ENCODE measurements at places on chromosomes 16 and 17.
A peak's percentile ranks its signal among the peaks of the same experiment; 100 is the strongest.

DNA sequence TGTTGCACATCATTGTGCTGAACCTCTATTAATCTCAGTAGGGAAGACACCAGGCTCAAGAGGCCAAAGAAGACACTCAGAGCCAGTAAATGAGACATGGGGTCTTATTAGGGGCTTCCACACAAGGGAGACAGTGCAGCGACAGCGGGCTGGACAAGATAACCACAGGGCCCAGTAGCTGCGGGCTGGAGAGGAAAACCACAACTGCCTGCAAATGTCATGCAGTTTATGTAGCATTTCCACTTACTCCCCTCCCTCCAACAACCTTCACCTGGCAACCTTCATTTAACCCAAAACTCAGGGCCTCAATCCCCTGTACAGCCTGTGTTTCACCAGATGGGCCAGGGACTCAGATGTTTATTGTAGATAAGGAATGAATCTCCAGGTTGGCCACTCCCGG, 185.6 kb downstream of the UTP18 start:
- DNase-seq = no peak

DNA sequence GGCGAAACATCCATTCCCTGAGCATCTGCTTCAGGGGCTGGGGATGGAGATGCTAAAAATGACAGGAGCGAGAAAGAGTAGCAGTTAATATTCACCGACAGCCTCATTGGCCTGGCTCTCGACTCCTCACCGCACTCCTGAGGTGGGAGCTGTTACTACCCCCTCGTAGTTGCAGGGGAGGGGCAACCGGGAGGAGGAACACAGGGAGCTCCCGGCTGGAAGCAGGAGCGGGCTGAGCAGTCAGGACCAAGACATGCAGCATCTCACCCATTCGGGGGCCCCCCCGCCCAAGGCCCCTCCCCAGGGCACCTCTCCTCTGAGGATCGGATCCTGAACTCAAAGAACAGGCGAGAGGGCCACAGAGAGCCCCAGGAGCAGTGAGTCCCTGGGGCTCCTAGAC, 4.5 kb upstream of the ACSF3 start:
- no peak for DNase-seq

DNA sequence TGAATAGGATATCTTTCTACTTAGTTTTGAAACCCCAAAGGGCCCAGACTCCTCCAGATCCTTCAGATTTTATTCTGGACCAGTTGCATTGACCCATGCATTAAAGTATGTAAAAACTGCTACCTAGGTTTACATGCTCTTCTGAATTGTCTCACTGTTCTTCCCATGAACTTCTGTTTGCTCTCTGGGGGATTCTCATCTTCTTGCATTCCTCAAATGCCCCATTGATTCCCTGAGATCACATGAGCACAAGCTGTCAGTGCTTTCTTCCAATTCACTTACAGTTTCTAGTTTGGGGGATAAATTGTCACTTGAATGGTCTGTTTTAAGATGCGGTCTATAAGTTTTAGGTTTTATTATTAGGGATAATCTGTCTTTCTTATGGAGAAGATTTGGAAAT, 188.9 kb upstream of the KIF2B start:
- DNase-seq = no peak

- peak; percentile 49 for DNase-seq
Observed at GRCh38 chr16:68786685-68787418, 49.8 kb downstream of the CDH1 start.

DNA sequence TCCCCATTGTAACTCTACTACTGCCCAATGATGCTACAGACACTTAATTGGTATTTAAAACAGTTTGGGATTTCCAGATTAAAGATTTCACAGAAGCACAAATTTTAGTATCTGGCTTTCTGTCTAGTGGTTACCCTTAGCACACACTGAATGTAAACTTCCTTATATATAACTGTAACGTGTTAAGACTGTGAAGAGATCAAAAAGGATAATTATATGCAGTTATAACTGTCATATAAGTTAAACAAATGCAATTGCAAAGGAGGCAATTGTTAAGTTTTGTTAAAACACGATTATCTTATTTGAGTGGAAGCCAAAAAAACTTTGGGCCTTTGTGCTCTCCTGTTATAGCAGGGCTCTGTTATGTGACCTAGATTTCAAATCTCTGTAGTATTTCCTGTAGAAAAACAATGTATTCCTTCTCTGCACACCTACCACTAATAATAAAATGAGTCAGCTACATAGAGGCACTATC, 147.9 kb downstream of the STXBP4 start:
- no peak for DNase-seq

GRCh38 chr17:78409191-78409928, 30.9 kb downstream of the PGS1 start:
- DNase-seq = no peak

DNA sequence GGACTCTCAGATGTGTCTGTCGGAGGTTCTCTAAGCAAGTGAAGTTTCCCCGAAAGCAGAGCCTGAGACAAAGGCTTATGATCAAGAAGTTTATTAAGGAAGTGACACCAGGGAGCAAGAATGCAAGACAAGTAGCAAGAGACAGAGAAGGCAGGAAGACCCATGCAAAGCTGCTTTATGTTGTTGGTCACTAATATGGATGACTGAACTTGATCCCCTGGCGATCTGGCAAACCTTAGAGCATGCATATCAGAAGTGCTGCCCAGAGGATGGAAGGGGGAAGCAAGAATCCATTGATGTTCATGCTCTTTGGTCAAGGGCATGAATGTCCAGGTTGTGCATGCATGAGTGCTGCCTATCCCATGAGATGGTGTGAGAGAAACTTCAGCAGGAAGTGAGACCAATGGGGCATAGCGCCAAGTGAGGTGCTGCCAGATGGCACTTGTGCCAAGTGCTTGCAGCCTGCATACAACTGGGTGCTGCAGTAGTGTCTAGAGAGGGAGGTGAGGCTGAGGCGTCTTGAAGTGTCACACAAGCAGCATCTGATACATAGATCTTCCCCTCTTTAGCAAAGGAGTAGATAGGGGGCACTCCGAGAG, 176.5 kb downstream of the SALL1 start:
- DNase-seq = no peak

GRCh38 chr17:10477701-10478100, 8.3 kb upstream of the MYH4 start:
- no peak for DNase-seq

Measured in renal pelvis (tissue), 12 donors.